Stimulated activated CD8-positive, alpha-beta memory T cell treated with anti-CD3 and anti-CD28 coated beads, Interleukin-2, amount 100 ng/mL, for 1 hour (primary cell): ENCODE measurements at places on chromosomes 2 and 18.

- no peak for DNase-seq
Observed at GRCh38 chr2:160197587-160197986, 2.5 kb downstream of the ITGB6 start.

GRCh38 chr18:74921057-74921820 lies 287.7 kb downstream of the PTGR3 start:
- DNase-seq, result no peak

DNA sequence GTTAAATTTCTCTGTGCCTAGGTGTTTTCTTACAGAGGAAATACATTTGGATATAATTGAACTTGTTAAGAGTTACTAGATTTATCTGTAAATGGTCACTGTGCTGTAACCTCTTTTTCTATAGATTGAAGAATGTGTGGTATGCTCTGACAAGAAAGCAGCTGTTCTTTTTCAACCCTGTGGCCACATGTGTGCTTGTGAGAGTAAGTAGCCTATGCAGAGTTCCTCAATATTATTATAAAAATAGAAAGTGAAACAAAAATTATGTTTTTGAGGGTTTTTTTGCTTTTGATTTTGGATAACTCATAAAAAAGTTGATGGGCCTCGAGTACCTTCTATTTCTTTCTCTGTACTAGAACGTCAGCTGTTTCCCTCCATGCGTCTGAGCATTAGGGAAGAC lies 112.4 kb downstream of the MIB1 start:
- no peak for DNase-seq

GRCh38 chr2:224908818-224909217 lies 133.4 kb downstream of the DOCK10 start:
- DNase-seq, result no peak
